ENCODE measurements at places on chromosomes 2 and 18.
A peak's percentile ranks its signal among the peaks of the same experiment; 100 is the strongest.

GRCh38 chr2:197929008-197929885 is 124.9 kb downstream of the PLCL1 start:
- peak; percentile 93 for DNase-seq

DNA sequence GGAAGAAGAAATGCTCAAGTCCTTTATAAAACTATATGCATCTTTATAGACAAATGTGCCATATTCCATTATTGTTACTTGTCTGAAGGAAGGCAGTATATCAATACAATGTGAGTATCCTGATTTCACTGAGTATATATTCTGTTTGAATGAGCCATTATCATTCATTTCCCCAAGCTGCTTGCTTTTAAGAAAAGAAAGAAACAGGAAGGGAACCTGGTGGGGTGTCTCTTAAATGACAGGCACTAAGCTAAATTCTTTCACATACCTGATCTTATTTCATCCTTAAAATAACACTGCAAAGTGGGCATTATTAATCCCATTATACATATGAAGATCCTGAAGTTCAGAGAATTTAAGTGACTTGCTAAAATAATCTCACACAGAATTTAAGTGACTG is 307.9 kb downstream of the SLC8A1 start:
- no peak for DNase-seq

DNA sequence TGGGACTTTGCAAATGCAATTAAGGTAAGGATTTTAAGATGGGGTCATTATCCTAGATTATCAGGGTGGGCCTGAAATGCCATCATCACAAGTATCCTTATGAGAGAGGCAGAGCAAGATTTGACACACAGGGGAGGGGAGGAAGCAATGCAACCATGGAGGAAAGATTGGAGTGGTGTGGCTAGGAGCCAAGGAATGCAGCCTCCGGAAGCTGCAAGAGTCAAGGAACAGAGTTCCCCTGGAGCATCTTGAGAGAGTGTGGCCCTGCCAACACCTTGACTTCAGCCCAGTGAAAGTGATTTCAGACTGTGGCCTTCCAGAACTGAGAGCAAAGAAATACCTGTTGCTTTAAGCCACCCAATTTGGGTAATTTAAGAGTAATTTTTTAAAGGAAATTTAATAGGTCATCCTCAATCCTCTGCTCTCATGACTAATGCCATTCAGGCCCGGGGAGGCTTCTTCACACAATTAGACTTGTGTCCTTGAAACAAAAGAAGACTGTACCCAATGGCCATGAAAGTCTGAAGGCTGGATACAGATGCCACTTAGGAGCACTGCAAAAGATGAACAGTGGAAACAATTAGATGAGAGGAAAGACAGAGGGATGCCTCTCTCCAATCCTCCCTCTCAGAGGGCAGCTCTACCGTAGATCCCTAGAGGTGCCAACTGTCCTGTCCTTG is 250.3 kb upstream of the ID2 start:
- DNase-seq: no peak

GRCh38 chr2:65345631-65346030 is 86.8 kb downstream of the SPRED2 start:
- no peak for DNase-seq

- no peak for DNase-seq
Observed at GRCh38 chr18:76434452-76434851, 60.6 kb downstream of the ZNF516 start.

DNA sequence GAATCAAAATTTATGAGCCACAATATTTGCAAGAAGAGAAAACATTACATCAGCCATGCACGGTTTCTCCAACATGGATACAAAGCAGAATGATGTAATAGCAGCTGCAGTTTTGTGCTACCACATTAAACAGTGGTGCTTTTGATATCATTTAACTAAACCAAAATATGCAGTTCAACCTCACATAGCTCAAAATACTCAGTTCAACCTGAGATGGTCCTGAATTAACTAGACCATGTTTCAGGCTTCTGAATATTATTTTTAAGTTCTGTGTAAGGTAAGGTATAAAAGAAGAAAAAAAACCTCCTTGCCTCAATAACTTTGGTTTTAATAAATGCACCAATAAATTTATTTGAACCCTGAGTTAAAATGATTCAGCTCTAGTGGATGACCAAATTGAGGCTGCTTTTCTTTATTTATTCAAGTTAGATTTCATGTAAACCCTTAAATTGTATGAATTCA is 18.8 kb upstream of the TSPYL6 start:
- DNase-seq: no peak

GRCh38 chr2:172712251-172712650 is 23.4 kb upstream of the RAPGEF4 start:
- DNase-seq: no peak

DNA sequence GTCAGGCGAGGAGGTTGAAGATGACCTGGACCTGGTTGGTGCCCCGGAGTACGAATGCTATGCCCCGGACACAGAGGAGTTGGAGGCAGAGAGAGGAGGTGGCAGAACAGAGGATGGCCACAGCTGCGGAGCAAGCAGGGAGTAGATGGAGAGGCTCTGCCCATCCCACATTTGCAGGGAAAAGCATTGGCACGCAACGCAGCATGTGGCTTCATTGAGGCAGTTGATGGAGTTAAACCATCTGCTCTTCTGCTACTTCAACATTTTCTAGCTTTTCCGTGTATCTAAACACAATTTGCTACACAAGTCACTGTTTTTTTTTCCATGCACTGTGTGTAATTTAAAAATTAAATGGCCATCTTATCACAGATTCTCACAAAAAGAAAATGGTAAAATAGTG is 11.8 kb downstream of the RBFA start:
- no peak for DNase-seq

DNA sequence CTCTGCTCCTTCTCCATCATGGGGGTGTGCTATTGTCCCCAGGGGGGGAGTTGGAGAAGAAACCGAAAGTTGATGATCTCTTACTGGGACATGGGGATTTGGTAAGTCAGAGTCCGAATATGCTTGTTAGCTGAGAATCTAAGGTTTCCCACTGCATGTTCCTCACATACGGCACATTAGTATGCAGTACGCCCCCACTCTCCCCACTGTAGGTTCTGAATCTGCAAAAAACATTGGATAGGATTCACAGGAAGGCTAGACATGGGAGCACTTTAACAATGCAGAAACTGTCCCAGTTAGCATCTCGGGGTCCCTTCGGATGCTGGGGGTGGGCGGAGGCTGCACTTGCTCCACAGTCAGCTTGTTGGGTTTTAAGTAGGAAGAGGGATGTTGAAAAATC is 102.3 kb downstream of the STPG4 start:
- DNase-seq: no peak

DNA sequence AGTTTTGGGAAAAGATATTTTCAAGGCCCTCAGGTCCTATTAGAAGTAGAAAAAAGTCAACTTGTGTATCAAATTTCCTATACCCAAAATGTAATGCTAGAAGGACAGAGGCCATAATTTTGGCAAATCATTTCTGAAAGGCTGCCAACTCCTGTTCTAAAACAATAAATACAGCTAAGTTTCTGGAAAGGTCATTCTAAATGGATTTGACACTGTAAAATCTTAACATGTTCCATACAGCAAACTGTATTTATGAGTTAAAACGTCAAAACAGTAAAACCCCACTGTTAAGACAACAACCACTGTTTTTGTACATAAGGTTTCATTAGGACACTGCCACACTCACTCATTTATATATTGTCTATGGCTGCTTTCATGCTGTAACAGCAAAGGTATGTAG is 9.7 kb downstream of the FAM98A start:
- DNase-seq: no peak

- no peak for DNase-seq
Observed at GRCh38 chr18:48263914-48264902, 145.0 kb downstream of the ZBTB7C start.

GRCh38 chr2:69092857-69093256 is 79.9 kb downstream of the ANTXR1 start:
- no peak for DNase-seq

DNA sequence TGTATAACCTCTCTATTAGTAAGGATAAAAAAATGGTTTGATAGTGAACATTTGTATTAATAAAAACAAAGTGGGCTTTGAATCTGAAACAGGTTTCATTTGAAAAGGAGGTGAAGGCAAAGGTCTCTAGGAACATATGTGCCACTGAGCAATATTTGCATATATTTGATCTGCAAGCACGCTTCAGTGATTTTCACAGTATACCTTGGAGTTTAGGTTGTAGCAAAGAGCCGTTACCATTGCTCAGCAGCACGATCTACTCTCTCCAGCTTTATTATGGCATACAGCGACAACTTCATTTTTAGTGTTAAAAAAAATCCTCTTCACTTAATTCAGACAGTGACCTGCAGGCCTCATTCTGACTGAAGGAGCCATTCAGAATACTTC is 75.8 kb upstream of the ZEB2 start:
- DNase-seq: no peak

- no peak for DNase-seq
Observed at GRCh38 chr18:42736074-42736473, 379.4 kb downstream of the RIT2 start.

DNA sequence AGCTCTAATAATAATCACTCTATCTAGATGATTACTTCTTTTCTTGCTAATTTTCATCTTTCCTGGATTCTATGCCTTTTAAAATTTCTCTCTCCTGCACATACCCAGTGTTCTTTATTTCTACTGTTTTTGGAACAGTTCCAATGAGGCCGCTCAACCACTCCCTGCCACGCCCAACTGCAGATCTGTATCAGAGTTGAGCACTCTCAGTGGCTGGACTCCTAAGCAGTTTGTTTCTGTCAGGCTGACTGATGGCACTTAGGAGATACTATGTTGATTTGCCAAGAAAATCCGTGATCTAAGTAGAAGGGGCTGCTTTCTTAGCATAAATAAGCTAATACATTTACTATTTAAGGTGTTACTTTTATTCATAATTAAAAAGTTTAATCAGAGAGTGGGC is 192.8 kb downstream of the ARHGAP15 start:
- no peak for DNase-seq

DNA sequence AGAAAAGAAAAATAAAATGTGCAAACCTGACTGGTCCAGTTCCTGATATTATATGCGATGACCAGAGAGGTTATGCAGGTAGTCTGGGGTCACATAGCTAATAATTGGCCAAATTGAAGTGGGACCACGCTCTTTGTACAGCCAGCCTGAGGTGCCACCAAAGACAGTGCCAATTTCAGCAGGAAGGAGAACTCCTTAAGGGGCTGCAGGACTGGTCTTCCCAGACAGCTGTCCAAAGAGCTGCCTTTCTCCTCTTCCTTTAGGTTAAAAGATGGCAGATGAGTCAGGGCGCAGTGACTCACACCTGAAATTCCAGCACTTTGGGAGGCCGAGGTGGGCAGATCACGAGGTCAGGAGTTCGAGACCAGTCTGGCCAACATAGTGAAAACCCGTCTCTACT is 95.5 kb downstream of the ACKR3 start:
- DNase-seq: no peak

DNA sequence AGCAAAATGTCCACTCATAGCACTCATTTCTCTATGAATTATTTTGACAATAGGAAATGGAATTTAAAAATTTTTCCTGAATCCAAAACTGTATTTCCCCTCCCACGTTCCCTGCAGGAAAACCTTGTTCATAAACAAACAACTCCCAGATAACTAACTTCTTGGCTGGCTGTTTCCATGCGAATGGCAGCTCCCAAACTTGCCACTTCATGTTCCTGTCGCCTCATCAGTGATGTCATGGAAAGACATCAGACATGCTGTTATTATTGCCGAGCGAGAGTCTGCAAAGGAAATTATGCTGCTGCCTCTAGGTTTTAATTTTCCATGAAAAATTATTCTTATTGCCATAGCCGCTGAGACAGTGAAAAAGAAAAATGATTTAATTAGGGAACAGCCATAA is 117.0 kb upstream of the RIOK3 start:
- peak; percentile 65 for DNase-seq

GRCh38 chr2:108935271-108935741 is 53.7 kb downstream of the EDAR start:
- DNase-seq: no peak

- DNase-seq: peak; percentile 45
Observed at GRCh38 chr2:236888794-236889780, 196.6 kb upstream of the COPS8 start.

GRCh38 chr2:164792316-164793170 is 49.1 kb downstream of the COBLL1 start:
- no peak for DNase-seq

- DNase-seq: no peak
Observed at GRCh38 chr2:5373200-5373599, 319.0 kb upstream of the SOX11 start.

GRCh38 chr2:170911314-170911889 is 17.7 kb upstream of the GORASP2 start:
- DNase-seq: no peak
